ENCODE measurements at places on chromosomes 4 and X.

DNA sequence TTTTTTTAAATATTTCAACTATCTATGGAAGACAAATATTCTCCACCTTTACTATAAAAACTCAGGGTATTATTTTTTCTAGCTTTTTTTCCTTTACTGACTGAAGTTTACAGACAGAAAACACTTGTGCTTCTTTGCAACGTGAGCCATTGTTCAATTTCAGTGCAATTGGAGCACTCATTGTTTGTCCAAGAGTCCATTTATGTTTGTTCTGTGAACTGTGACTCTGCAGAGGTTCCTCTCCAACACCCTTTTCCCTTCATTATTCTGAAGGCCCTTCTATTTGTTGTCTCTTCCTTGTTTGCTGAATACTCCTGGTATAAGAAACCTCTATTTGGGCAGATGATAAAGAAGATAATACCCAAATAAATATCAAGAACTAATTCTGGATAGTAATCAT is 37.4 kb downstream of the DAPP1 start:
- DNase-seq = no peak

- DNase-seq = no peak
Observed at GRCh38 chr4:73621357-73621756, 1.1 kb upstream of the RASSF6 start.

DNA sequence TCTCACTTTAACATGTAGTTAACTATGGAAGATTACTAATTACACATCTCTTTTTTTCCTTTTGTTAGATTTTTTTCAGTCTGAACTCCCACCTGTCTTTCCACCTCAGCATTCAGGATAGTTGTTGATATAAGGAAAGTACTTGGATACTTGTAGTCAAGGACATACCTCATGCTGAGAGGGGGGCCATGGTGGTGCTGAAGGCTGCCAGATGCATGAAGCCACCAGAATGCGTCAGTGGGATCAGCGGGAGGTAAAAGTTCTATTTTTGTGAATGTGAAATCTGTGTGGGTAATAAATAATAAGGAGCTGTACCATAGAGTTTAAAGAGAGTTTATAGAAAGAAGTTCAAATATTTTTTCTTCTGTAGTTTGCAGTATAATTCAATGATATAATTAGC is 13.1 kb upstream of the NDST4 start:
- peak; percentile 76 for DNase-seq

GRCh38 chr4:152368001-152368400 is 167.9 kb downstream of the FBXW7 start:
- no peak for DNase-seq

GRCh38 chr4:57866468-57867171 is 756.4 kb upstream of the IGFBP7 start:
- DNase-seq = no peak

GRCh38 chr4:3226467-3226866 is 22.5 kb upstream of the MSANTD1 start:
- DNase-seq = no peak

GRCh38 chrX:56802921-56803849 is 74.1 kb downstream of the NBDY start:
- no peak for DNase-seq

DNA sequence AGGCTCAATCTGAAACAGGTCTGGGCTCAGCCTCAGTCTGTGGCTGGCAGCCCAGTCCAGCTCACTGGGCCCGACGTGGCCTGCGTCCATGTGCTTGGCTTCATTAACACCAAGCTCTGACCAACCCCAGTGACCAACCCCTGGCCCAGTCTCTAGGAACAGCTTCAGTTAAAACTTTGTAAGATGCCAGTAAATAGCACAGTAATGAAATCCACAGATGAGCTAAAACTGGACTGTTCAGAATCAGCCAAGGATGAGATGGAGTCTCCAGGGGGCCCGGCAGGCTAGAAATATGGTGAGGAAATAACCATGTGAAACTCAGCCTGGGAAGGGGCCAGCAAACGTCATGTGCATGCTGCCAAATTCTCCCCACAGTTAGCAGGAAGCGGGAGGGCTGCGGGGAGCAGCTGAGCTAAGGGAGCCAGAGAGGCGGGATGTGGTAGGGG is 37.1 kb upstream of the XPNPEP2 start:
- no peak for DNase-seq

DNA sequence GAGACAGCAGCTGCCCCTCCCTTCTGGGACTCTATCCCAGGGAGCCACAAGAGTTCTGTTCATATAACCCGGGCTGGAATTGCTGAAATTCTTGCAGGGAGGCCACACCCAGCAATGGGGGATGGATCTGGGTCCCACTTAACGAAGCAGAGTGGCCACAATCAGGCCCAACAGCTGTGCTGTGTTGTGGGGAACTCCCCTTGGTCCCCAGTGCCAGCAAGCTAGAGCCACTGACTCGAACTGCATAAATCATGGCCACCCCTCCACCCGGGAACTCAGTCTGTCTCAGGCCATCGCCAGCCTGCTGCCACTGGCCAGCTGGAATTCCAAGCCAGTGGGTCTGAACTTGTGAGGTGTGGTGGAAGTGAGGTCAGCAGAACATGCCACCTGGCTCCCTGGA is 111.1 kb downstream of the KLF8 start:
- no peak for DNase-seq

DNA sequence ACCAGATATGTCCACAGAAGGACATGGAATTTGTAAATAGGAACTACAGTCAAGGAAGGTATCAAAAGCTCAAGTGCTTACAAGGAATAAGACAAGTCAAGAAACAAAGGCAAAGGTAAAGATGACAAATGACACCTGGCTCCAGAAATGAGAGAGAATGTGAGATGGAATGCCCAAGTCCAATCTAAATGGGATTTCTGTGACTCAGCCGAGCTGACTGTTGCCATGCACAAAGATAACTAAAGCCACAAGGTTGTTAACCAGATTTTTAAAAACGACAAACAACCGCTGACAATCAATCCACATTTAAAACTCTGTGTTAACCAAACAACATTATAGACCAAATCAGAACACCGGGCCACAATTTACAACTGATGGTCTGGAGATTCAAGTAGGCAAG is 1.1 kb downstream of the NFXL1 start:
- DNase-seq = no peak

DNA sequence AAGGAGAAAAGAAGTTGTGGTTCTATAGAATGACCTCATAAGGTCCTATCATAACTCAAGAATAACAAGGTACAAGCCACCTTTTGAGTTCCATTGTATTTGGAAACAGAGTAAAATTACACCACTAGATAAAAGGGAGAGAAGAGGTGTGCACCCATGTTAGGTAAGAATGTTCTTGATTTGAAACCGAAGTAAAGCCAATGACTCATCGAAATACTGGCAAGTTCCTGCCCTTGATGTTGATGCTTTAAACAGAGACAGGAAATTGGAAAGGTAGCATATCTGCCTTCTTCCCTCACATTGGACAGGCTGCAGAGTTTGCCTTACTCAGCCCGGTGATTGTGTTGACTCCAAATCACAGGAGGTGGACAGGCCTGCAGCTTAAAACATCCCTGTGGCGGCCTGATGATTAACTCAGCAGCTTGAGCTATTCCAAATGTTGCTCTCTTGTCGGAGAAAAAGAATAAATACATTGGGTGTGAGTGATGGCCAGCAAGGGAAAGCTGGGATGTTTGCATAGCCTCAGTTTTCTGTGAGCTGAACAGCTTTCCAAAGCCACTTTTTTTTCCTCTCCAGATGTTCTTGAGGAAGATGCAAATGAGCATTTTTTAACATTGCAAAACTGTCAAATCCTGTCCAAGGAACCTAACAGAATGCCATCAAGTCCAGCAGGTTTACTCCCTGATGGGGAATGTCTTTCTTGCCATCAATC is 321.1 kb downstream of the NKX6-1 start:
- no peak for DNase-seq

GRCh38 chr4:14562901-14563300 is 439.4 kb upstream of the CPEB2 start:
- no peak for DNase-seq

GRCh38 chr4:158201876-158202275 is 8.4 kb upstream of the TMEM144 start:
- DNase-seq = no peak

DNA sequence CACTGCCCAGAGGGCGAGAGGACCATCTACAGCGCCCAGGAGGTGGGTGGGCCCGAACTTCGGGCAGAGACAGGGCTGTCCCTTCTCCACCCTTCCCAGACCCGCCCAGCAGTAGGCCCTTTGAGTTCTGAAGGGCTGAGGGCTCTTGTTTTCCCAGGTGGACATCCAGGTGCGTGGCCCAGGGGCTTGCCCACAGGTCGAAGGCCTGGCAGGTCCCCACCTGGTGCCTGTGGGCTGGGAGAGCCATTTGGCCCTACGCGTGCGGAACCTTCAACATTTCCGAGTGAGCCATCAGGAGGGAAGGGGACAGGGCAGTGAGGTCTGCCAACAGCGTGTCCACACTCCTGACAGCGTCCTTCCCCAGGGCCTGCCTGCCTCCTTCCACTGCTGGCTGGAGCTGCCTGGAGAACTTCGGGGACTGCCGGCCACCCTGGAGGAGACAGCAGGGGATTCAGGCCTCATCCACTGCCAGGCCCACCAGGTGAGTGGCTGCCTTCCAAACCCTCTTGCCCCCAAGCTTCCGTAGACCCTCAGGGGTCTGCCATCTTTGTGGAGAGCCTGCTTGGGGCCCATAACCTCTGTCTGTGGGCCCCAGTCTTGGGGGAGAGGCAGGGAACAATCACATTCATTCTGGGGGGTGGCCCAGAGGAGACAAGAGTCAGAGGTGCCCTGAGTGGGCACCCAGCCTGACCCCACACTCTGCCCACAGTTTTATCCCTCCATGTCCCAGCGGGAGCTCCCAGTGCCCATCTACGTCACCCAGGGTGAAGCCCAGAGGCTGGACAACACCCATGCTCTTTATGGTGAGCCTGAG is 6.8 kb downstream of the PLXNB3 start:
- DNase-seq = no peak

DNA sequence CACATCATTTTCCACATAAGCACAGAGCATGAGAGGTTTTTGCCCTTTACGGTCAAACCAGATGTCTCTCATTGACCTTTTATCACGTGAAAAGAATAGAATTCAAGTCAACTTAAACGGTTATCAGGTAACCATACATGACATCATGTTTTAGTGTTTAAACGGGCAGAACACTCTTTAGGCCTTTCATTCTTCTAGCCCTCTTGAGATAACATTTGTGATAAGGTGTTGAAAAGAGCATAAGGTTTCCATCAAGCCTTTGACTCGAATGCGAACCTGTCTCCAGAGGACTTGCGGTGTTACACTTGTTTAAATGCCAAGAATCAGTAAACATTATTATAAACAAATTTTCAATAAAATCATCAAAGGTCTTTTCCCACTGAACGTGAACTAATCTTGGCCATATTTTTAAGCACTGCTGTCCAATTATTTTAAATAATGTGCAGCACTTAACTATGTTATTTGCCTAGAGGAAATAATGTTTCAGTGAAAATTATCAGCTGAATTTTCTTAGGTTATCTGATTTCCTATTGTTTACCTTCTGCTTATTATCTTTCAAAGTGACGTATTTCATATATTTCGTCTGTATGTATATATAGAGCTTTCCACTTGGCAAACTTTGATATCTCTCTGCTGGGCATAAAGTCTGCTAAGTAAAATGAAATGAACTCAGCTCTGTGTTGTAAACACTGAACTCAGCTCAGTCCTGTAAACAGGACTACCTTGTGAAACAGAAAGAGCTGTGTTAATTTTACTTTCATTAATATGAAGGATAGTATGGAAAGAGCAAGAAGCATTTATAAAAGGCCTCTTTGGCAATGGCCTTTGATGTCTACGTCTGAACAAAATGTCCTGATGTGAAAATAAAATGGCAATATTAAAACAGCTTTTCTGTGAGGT is 33.3 kb downstream of the TENM3 start:
- DNase-seq = no peak

GRCh38 chr4:113943863-113944262 is 35.6 kb downstream of the ARSJ start:
- DNase-seq = no peak

GRCh38 chr4:40865696-40866095 is 115.9 kb downstream of the NSUN7 start:
- DNase-seq = no peak

- no peak for DNase-seq
Observed at GRCh38 chr4:155249016-155249566, 40.7 kb downstream of the NPY2R start.

DNA sequence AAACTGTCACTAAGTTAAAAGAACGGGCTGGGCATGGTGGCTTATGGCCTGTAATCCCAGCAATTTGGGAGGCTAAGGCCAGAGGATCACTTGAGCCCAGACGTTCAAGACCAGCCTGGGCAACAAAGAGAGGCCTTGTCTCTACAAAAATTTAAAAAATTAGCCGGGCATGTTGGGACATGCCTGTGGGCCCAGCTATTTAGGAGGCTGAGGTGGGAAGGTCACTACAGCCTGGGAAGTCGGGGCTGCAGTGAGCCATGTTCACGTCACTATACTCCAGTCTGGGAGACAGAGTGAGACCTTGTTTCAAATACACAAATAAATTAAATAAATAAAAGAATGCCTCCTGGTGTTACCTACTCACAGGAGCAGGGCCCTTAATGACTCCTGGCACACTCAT is 69.5 kb downstream of the APBB2 start:
- no peak for DNase-seq

DNA sequence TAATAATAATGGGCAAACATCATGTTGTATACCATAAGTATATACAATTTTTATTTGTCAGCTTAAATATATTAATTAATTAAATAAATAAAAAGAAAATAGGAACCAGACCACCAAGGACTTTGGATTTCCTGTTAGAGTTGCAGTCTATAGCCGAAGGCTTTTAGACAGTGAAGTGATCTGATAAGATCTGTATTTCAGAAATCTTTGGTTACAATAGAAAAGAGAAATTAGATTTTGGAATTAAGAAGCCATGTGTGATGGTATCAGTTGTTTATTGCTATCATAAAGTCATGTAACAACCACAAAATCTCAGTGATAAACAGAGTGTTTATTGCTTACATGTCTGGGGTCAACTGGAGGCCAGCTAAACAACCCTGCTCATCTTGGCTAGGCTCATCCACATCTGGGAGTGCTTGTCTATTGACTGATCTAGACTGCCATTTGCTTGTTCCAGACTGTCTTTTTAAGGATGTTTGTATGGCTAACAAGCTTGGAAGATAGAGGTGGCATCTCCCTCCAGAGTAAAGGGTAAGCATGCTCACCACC is 142.1 kb upstream of the USP9X start:
- no peak for DNase-seq

DNA sequence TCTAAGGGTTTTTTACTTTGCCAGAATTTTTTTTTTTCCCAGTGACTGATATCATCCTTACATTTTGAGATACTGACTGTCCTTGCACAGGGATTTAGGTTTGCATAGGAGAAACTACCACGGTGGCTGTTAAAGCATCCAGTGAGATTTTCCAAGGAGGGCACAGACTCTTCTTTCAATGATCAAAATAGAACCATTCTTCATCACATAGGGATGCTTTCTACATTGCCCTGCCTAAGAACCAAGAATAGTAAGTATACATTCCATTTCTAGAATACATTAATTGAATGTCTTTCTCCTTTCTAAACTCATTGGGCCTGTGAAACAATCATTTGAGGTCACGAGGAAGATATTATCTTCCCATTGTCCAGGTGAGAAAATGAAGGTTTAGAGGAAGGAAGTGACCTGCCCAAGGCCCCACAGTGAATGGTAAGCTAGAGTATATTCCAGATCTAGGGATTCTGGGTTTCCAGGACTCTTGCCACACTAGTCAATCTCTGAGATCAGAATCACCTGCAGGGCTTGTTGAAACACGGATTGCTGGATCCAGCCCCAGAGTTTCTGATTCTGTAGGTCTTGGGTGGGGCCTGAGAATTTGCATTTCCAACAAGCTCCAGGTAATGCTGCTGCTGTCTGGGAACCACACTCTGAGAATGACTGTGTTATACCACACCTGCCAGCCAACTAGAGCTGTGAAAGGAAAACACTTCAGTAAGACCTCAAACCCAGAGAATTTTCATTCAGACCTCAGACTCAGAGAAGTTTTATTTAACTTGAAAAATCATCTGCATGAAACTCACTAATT is 17.7 kb upstream of the TMEM154 start:
- DNase-seq = no peak

Measured in brain pericyte (primary cell).